Motor neuron (in vitro differentiated cells): ENCODE measurements at places on chromosomes 11 and 22. TPM values are rescaled to one million over a fixed set of nuclear protein-coding genes. Genes with fewer than 3 reads are reported as not detected.

GRCh38 chr22:44394246-44395117 lies 81.7 kb upstream of the SHISAL1 start:
- no peak for ATAC-seq

GRCh38 chr11:106997227-106997626 lies 21.0 kb downstream of the GUCY1A2 start:
- ATAC-seq: no peak

- ATAC-seq: no peak
Observed at GRCh38 chr11:112644410-112645131, 316.6 kb upstream of the NCAM1 start.

DNA sequence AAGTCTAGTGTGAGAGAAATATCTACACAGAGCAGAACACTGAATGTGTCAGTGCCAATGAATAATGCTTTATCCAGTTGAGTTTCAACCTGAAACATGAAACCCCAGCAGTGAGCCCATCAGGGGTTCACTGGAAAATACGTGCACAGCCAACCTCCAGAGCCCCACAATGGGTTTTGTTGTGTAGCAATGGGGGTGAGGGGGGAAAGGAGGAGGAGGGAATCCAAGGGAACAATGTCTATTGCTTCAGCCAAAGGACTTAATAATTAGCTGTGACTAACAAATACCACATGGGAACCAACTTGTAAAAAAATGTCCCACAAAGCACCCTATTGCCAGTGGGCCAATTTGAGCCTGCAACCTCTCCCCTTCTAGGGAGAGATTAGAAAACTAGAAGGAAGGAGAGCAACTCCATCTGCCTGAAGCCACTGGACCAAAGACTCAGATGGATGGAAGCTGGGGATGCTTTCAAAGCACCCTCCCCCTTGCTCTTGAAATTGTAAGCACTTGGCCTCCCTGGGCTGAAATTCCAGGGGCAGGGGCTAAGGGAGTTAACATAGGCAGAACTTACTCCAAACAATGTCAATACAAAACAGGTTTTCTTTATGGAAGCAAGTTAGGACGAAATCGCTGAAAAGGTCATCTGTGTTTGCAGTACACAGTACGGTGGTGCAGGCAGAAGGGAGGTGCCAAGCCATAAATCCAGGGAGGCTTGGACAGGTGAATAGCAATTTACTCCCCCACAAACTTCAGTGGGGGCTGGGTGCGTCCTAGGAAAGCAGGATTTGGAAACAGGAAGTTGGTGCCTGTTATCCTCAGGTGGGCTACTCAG lies 99.8 kb downstream of the ARL14EP start:
- ATAC-seq: no peak

GRCh38 chr11:37747121-37747520 lies 1149.1 kb upstream of the RAG2 start:
- no peak for ATAC-seq

- no peak for ATAC-seq
Observed at GRCh38 chr22:19522881-19523239, 1.4 kb downstream of the CLDN5 start.

GRCh38 chr11:123630126-123630608 lies 24.3 kb downstream of the SCN3B start:
- ATAC-seq: no peak

GRCh38 chr11:10325277-10326011 lies 20.6 kb downstream of the ADM start:
- ATAC-seq: no peak

- ATAC-seq: no peak
Observed at GRCh38 chr11:117923773-117924172, 5.4 kb downstream of the TMPRSS13 start.

GRCh38 chr11:113664069-113664980 lies 41.8 kb downstream of the TMPRSS5 start:
- ATAC-seq: peak; percentile 89

- peak; percentile 93 for ATAC-seq
Observed at GRCh38 chr11:115645631-115646317, 141.6 kb upstream of the CADM1 start.

GRCh38 chr22:25025491-25026400 lies 73.2 kb downstream of the KIAA1671 start:
- peak; percentile 79 for ATAC-seq

DNA sequence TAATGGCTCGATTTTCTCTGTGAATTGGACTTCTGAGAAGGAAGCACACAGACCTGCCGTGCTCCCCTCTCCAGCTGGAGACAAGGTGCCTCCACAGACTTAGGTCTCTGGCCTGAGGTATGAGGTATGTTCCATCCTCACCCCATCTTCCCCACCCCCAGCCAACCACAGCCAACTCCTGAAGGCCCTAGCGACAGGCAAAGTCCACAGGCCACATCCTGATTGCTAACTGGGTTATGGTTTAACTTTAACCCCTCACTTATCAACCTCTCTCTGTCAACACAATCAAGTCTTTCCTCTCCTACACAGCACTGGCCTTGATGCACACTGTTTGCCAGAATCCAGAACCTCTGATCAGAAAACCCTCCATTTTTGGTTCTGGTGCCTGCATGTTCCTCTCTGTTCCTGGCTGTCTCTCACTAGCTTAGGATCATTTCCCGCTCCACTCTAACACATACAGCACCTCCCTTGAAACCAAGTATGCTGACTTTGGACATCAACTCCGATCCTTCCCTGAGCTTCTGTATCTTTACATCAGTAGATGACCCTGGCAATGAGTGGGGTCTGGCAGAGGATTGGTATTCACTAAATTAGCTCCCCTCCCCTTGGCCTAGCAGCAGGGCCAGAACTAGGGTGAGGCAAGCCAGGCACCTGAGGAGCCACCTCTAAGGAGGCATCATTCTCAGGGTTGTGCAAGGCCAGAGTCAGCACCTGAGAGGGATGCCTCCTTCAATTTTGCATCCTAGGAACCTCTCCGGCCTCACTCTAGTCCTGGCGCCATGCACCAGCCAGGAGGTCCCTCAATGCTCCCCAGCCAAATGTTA lies 22.0 kb downstream of the JAML start:
- no peak for ATAC-seq

DNA sequence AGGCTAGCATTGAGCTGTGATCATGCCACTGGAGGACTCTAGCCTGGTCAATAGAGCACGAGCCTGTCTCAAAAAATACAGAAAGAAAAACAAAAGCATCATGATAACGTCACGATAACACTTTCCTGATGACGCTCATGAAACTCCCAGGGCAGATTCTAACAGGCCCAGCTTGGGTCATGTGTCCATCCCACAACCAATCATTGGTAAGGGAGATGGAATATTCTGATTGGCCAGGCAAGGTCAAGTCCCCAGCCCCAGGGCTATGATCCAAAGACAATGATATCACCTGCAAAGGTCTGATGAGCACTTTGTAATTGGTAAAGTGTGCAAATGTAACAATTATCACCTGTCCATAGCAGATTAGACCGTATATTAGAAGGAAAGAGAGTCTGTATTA lies 21.5 kb upstream of the DDX6 start:
- no peak for ATAC-seq

GRCh38 chr11:47560426-47560825 lies 5.0 kb upstream of the PTPMT1 start:
- no peak for ATAC-seq

VSIG10L2 gene
- total RNA-seq: 0.09 TPM in 1 of 2 replicates, not detected in the other

UBE2L3 gene
- total RNA-seq: 53.8 and 69.8 TPM in 2 replicates

TNKS1BP1 gene
- 58.6 and 69.8 TPM in 2 replicates for total RNA-seq

TPP1 gene
- total RNA-seq: 64.7 and 70.7 TPM in 2 replicates

SCGB1C1 gene
- total RNA-seq: not detected in 2 replicates

CHRM1 gene
- 0.04 and 0.14 TPM in 2 replicates for total RNA-seq

ARHGAP20 gene
- total RNA-seq: 0.17 and 0.18 TPM in 2 replicates

C11orf87 gene
- total RNA-seq: 6.6 and 9.7 TPM in 2 replicates

CRYBA4 gene
- not detected in 2 replicates for total RNA-seq
